ENCODE measurements at places on chromosomes 3 and 15. TPM values are rescaled to one million over a fixed set of nuclear protein-coding genes. Genes with fewer than 3 reads are reported as not detected.

CCDC39 gene
- not detected for total RNA-seq

DNA sequence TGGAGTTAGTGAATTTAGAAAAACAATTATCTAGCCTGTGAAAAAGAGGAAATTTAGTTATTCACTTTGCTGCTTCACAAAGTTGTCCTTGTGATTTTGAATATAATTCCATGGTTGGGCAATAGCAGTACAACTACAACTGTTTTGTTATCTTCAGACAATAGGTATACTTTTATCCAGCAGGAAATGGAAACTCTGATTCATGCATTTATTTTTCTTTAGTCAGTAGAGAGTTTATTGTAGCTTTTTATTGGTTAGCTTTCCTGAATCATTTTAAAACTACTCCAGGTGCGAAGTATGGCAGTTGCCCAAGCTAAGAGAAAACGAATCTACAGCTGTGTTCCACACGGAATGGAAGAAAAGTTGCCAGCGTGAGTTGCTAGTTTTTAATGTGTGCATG, 80.3 kb downstream of the TM4SF4 start:
- H3K27ac ChIP-seq = peak overlapping the region; percentile 54
- H3K4me3 ChIP-seq = no peak overlapping the region
- peak; percentile 57 for DNase-seq

DNA sequence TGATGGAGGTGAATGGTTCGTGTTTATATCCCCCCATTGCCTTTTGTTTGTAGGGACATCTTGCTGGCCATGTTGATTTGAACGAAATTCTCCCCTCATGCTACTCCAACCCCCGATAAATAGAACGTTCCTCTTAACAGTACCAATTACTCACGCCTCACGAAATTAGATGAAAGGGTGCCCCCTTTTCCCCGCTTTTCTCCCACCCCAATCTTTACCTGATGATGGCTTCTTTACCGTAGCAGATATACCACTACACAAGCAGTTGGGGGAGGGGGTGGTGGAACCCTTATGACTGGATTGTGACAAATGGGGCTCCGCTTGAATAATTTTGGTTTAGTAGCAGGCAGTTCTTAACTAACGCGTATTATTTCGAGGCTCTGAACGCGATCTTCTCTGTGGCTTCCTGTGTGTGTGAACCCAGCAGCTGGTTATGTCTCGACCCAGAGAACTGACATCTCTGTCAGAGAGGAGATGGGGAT, 1.1 kb downstream of the PIAS1 start:
- DNase-seq = peak; percentile 54
- H3K4me3 ChIP-seq = peak overlapping the region; percentile 69

CYP11A1 gene
- not detected for total RNA-seq

DNA sequence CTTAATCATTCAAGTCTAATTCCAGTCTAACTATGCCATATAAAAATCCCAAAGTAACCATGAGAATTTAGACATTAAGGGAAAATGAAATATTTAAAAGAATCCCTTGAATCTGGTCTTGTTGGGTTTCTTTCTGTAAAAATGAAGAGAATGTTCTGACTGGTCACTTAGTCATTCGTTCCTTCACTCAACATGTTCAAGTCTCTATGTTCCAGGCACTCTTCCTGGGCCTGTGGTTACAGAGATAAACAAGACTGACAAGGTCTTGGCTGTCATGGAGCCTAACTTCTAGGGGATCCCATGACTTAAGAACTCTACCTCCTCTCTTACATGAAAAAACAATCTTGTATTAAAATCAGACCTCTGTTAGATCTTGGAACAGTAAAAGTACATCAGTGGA, 638.6 kb upstream of the TBL1XR1 start:
- H3K27me3 ChIP-seq = no peaks in the 10 kb centered on the region
- no peak overlapping the region for H3K4me3 ChIP-seq
- DNase-seq = no peak
- H3K36me3 ChIP-seq = no peaks in the 10 kb centered on the region
- H3K27ac ChIP-seq = no peak overlapping the region

- no peaks in the 10 kb centered on the region for H3K27me3 ChIP-seq
- H3K27ac ChIP-seq = no peak overlapping the region
- DNase-seq = no peak
- H3K4me3 ChIP-seq = no peak overlapping the region
Measured at GRCh38 chr15:78208341-78208844, 26.0 kb downstream of the ACSBG1 start.

- no peak overlapping the region for H3K27ac ChIP-seq
- no peaks in the 10 kb centered on the region for H3K36me3 ChIP-seq
- DNase-seq = no peak
- H3K27me3 ChIP-seq = no peaks in the 10 kb centered on the region
- H3K4me1 ChIP-seq = peaks cover 6% of the 10 kb centered on the region
Measured at GRCh38 chr3:67642190-67642589, 12.2 kb downstream of the SUCLG2 start.

DNA sequence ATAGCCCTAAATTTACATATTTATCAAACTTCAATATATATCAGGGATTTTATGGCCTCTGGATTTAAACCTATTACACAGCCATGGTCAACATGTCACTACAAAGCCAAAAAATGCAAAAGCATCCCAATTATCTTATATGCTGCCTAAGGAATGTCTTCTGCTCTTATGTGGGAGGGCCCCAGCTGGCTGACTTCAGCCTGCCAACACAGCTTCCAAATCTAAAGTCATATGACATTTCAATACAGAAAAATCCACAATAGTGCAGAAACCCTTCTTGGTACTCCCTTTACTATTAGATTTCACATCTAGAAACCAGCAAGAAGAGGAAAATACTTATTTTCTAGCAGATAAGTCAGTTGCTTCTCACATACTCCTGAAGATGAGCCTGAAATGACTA, 6.4 kb downstream of the PFN2 start:
- H3K4me1 ChIP-seq = no peaks in the 10 kb centered on the region
- no peaks in the 10 kb centered on the region for H3K36me3 ChIP-seq
- no peaks in the 10 kb centered on the region for H3K27me3 ChIP-seq
- no peak overlapping the region for H3K4me3 ChIP-seq
- DNase-seq = no peak

DNA sequence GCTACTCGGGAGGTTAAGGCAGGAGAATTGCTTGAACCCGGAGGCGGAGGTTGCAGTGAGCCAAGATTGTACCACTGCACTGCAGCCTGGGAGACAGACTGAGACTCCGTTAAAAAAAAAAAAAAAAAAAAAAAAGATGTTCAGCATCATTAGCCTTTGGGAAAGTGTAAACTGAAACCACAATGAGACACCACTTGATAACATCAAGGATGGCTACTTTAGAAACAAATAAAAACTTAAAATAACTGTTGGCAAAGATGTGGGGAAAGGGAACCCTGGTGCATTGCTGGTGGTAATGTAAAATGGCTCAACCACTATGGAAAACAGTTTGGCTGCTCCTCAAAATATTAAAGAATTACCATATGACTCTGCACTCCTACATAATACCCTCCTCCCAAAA, 1.9 kb downstream of the LEO1 start:
- no peak for DNase-seq
- no peak overlapping the region for H3K4me3 ChIP-seq
- no peaks in the 10 kb centered on the region for H3K27me3 ChIP-seq
- H3K36me3 ChIP-seq = no peaks in the 10 kb centered on the region
- H3K4me1 ChIP-seq = no peaks in the 10 kb centered on the region

NR2E3 gene
- 0.35 TPM for total RNA-seq

FANCD2OS gene
- not detected for total RNA-seq

PCSK6 gene
- total RNA-seq = 29.9 TPM

GRCh38 chr15:96183514-96183850, 147.0 kb upstream of the NR2F2 start:
- H3K27ac ChIP-seq = no peak overlapping the region
- no peaks in the 10 kb centered on the region for H3K36me3 ChIP-seq
- H3K4me1 ChIP-seq = no peaks in the 10 kb centered on the region
- no peak for DNase-seq
- no peak overlapping the region for H3K4me3 ChIP-seq
- H3K27me3 ChIP-seq = no peaks in the 10 kb centered on the region

SAMMSON gene
- not detected for total RNA-seq

DNA sequence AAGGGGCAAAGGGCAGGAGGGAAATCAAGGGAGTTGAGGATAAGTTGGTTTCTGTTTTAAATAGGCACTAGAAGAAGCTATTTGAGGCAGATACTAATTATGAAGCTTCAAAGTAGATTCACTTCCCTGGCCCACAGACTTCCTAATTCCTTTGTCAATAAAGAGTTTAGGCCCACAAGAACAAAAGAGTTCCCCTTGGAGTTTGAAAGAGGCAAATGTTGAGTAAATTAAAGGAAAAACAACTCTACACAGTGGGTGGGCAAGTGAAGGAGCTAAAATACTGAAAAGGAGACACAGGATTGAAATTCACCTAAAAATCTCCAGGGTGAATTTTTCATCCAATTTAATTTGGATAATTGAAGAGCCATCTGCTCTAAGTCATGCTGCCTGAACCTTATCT, 411.7 kb upstream of the RORA start:
- no peaks in the 10 kb centered on the region for H3K4me1 ChIP-seq
- H3K27ac ChIP-seq = no peak overlapping the region
- H3K27me3 ChIP-seq = no peaks in the 10 kb centered on the region
- DNase-seq = no peak
- no peaks in the 10 kb centered on the region for H3K36me3 ChIP-seq
- no peak overlapping the region for H3K4me3 ChIP-seq

DNA sequence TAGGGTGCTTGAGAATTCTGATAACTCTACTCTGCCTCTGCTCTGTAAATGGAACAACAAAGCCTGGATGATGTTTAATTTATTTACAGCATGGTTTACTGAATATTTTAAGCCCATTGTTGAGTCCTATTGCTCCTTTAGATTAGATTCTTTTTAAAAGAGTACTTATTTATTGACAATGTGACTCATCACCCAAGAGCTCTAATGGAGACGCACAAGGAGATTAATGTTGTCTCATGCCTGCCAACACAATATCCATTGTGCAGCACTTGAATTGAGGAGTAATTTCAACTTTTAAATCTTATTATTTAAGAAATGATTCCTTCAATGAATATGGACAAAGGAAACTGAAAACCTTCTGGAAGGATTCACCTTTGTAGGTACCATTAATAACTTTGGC, 691.4 kb downstream of the ZBBX start:
- H3K36me3 ChIP-seq = no peaks in the 10 kb centered on the region
- H3K27ac ChIP-seq = no peak overlapping the region
- H3K27me3 ChIP-seq = no peaks in the 10 kb centered on the region
- no peak overlapping the region for H3K4me3 ChIP-seq
- no peak for DNase-seq
- H3K4me1 ChIP-seq = no peaks in the 10 kb centered on the region

DNA sequence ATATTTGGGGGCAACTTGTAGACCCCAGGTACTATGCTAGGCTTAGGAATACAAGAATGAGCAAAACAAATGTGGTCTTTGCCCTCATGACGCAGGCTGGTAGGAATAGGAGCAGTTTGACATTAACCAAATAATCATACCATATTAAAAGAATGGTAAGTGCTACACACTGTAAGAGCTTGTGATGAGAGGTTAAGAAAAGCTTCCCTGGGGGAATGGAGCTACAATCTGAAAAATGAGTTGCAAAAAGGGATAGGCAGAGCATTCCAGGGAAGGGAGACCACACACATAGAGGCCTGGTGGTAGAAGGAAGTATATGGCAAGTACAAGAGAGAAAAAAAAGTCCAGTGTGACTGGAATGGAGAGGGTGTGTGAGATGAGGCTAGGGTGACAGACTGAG, 37.3 kb downstream of the TMOD3 start:
- H3K4me1 ChIP-seq = no peaks in the 10 kb centered on the region
- H3K36me3 ChIP-seq = peaks cover 10% of the 10 kb centered on the region
- H3K27me3 ChIP-seq = no peaks in the 10 kb centered on the region
- DNase-seq = no peak
- no peak overlapping the region for H3K27ac ChIP-seq

DNA sequence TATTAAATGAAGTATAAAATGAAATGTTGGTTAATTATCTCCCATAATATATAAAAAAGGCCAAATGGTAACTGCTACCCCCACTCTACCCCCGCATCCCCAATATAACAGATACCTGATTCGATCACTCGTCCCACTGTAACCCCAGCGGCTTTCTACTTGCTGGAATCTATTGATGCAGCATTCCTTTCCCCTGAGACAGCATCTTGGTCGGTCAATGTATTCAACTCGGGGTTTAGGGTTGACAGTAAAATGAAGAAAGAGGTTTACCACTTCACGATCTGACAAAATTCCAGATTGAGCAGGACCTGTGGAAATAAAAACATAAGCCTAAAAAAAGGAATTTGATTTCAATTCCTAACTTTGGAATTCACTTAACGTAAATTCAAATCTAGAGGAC, 18.6 kb upstream of the C15orf40 start:
- H3K36me3 ChIP-seq = peaks cover 4% of the 10 kb centered on the region
- no peak overlapping the region for H3K27ac ChIP-seq
- H3K4me1 ChIP-seq = no peaks in the 10 kb centered on the region

- H3K27ac ChIP-seq = peak overlapping the region; percentile 54
- no peak overlapping the region for H3K4me3 ChIP-seq
- DNase-seq = no peak
- H3K27me3 ChIP-seq = no peaks in the 10 kb centered on the region
Measured at GRCh38 chr3:189394599-189395121, 222.9 kb downstream of the TPRG1 start.

DNA sequence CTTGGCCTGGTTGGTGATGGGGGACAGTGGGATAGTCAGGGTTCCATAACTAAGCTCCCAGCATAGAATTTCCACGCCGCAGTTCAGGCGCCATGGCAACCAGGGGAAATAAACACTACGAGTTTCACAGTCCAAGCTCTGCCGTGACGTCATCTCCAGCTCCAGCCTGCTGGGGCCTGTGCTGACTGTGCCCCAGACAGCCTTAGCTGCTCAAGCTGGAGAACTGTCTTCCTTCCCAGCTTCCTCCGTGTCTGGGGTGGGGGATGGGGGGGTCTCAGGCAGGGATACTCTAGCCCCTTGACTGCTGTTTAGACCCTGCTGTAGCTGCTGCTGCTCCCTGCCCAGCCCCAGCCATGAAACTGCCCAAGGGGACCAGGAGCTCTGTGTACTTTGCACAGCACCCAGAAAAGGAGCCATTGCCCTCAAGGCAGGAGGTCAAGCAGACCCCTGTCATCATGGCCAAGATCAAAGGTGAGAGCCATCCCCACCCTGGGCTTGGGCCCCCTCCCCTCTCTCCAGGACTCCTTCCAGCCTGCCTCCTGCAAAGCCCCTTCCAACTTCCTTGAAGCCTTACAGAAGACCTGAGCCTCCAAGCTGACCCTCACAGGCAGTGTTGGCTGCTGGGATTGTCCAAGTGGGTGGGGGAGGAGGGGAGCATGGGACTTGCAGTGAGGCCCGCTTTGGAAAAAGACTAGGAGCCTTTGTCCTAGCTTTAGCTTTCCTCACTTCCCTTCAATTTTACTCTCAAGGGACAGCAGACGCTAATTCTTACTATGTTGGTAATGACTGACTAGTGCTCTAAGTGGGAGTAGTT, 11.4 kb upstream of the CSPG4 start:
- peaks cover 6% of the 10 kb centered on the region for H3K4me1 ChIP-seq
- no peak overlapping the region for H3K4me3 ChIP-seq
- H3K36me3 ChIP-seq = no peaks in the 10 kb centered on the region
- peak; percentile 88 for DNase-seq

GRCh38 chr15:94231723-94232468, 535 bp downstream of the MCTP2 start:
- H3K4me1 ChIP-seq = no peaks in the 10 kb centered on the region
- peak overlapping the region; percentile 67 for H3K4me3 ChIP-seq
- no peaks in the 10 kb centered on the region for H3K36me3 ChIP-seq
- peak overlapping the region; percentile 93 for H3K27ac ChIP-seq
- no peaks in the 10 kb centered on the region for H3K27me3 ChIP-seq

SNAPC5 gene
- 17.2 TPM for total RNA-seq

- peaks cover 6% of the 10 kb centered on the region for H3K4me1 ChIP-seq
- H3K27me3 ChIP-seq = no peaks in the 10 kb centered on the region
- H3K27ac ChIP-seq = peak overlapping the region; percentile 38
Measured at GRCh38 chr3:169179321-169179720, 484.2 kb downstream of the MECOM start.

ASB14 gene
- not detected for total RNA-seq

- H3K36me3 ChIP-seq = peaks cover 9% of the 10 kb centered on the region
- no peaks in the 10 kb centered on the region for H3K27me3 ChIP-seq
- no peaks in the 10 kb centered on the region for H3K4me1 ChIP-seq
- no peak for DNase-seq
Measured at GRCh38 chr15:63628123-63628822, 31.1 kb downstream of the FBXL22 start.
